ENCODE measurements at places on chromosomes 7 and 10.
A peak's percentile ranks its signal among the peaks of the same experiment; 100 is the strongest.

- no peak for DNase-seq
These were observed 336.6 kb upstream of the MEOX2 start for GRCh38 chr7:16023046-16023445.

DNA sequence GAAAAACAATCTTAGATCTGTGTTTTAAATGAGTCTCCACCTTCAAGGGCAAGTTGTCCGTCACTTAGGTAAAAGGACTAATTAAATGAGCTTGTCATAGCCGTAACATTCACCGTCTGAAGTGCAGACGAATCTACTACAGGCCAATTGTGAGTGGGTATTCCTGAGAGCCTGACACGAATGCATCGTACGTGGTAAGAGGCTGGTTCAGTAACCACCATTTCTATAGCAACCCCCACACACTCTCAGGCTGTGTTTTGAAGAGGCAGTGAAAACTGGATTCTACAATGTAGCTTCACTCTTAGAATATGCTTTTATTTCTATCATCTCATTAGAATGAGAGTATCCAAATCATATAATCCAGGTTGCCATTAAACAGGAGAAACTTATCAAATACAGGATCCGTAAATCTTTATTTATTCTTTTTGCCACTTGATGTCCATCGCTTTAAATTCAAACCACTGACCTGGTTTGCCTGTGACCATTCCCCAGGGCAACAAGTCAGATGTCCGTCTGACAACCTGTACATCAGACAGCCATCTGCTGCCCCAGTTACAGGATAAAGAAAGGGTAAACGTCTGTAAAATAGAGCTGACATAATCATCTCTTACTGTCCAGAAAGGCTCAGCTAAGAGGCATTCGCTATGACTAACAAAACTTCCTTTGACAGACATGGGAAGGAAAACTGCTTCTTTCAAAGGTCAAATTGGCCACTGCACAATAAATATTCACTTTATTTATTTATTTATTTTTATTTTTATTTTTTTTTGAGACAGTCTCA lies 70.3 kb upstream of the NMT2 start:
- no peak for DNase-seq

- DNase-seq = no peak
These were observed 349.1 kb upstream of the PODXL start for GRCh38 chr7:131905471-131905973.

DNA sequence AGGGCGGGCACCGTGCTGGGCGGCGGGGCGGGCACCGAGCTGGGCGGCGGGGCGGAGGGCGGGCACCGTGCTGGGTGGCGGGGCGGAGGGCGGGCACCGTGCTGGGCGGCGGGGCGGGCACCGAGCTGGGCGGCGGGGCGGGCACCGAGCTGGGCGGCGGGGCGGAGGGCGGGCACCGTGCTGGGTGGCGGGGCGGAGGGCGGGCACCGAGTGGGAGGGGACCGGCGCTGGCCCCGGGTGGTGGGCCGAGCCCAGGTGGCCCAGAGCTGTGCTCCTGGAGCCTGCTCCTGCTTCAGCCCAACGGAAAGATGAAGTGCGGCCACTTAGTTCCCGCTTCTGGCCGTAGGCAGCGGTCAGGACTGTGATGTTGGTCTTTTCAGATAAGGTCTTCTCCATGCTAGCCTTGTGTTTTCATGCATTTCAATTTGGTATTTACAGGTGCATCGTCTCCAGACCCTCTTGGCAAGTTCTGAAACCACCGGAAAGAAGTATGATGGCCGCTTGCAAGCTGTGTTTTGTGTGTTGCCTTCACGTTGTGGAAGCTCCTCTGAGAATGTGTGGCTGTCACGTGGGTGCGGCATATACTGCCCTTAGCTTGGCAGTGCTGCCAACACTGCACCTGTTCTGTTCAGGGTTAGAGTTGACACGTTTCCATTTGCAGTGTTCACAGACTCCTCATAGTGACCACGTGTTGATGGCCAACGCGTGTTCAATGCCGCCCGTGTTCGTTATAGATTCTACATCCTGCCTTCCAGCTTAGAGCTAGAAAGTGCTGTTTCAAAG lies 25.2 kb downstream of the IQCE start:
- DNase-seq = no peak

DNA sequence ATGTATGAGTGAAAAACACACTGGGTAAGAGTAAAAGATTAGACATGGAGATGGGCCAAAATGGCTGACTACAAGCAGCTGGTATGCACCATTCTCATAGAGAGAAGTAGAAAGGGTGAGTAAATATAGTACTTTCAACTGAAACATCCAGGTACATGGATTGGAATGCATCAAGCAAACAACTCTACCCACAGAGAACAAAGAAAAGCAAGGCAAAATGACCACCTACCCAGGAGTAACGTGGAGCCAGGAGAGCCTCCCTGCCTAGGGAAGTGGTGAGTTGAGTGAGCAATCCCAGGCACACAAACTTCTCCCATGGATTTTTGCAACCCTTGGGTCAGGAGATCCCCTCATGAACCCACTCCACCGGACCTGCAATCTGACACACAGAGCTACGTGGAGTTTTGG lies 212.8 kb downstream of the PTN start:
- DNase-seq = peak; percentile 32

- peak; percentile 66 for DNase-seq
These were observed 57.1 kb upstream of the NPTX2 start for GRCh38 chr7:98559958-98560357.

DNA sequence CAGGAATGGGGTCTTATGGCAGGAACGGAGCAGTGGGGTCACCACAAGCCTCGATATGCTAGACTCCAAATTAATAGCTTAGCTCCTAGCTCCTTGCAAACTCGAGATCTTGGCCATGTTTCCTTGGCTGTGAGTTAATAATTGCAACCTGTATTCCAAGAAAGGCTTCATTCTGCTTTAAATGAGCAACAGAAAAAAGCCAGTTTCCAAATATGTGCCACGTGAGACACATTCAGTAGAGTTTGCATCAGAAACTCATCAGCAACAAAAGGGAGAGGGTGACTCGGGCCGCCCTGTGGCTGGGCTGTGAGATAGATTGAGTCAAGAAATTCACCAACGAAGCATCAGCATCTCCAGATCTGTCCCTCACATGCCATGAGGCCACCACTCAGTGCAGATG lies 112.0 kb downstream of the NPTX2 start:
- no peak for DNase-seq

DNA sequence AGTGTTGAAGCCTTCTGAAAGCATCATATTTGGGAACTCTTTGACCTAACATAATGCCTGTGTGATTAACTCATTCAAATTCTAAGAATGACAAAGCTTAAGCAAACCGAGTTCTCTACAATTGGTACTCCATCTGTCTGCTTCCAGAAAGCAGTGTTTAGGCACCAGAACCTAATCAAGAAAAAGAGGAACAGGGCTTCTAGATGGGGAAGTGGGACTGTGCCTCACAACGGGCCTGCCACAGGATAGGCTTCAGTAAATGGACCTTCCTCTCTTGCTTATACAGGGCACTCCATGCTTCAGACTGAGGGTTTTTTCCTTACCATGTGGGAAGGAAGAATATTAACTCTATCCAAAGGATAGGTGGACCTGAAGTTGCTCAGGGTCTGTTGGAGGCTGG lies 808.1 kb downstream of the XPNPEP1 start:
- no peak for DNase-seq

- DNase-seq = no peak
These were observed 568.5 kb downstream of the CALN1 start for GRCh38 chr7:71843676-71844075.

- no peak for DNase-seq
These were observed 27.4 kb downstream of the SCART1 start for GRCh38 chr10:133481086-133481643.

GRCh38 chr7:75808106-75808505 lies 5.5 kb downstream of the CCL24 start:
- no peak for DNase-seq

DNA sequence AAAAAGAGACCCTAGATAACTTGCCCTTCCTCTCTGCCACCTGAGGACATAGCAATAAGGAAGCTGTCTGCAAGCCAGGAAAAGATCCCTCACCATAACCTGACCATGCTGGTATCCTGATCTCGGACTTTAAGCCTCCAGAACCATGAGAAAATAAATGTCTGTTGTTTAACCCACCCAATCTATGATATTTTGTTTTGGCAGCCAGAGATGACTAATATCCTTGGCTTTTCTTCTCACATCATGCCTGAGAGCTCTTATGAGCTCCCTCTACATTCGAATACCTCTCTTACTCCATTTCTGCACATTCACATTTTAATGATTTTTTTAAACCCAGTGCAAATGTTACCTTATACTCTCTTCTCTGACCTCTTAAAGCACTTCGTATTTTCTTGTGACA lies 214.0 kb upstream of the CHRM2 start:
- no peak for DNase-seq

DNA sequence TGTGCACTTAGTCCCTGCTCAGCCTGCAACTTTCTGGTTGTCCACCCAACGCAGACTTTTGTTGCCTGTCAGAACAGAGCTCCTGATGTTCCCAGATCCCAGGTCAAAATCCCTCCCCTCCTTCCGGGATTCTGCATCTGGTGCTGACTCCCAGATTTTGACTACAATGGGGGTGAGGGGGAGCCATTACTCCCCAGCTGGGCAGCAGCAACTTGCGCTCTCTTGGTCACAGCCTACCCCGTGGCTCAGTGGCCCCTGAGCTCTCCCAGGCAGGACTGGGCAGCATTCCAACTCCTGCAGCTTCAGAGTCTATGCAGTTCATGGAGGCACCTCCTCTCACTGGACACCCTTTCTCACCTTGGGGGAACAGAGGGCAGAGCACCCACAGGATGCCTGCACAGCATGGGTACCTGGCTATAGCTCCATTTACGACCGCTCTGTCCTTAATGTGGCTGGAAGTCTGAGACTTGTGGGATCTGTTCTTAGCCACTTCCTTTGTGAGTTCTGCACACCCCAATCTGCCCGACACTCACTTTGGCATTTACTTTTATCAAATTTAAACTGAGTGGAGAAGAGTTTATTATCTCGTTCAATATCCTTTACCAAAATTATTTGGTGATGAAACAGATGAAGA lies 545.5 kb upstream of the MGMT start:
- DNase-seq = no peak

DNA sequence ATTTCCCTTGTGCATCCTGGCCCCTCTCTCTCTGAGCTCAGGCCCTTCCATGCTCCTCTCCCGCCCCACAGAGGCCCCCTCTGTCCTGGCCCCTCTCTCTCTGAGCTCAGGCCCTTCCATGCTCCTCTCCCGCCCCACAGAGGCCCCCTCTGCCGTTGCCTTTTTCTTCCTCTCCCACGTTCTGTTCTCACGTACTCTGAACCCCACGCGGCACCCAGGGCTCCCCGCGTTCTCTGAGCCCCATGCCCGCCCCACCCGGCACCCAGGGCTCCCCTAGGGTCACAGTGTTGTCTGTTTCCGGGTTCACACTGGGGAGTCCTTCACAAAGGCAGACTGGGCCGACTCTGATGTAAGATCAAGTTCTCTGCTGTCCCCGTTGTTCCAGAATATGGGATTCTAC lies 336.8 kb downstream of the DNAJB6 start:
- DNase-seq = no peak
